ENCODE measurements at places on chromosomes 4 and X.

- no peak for DNase-seq
These were observed 26.9 kb downstream of the IGSF1 start for GRCh38 chrX:131262200-131262599.

GRCh38 chrX:776529-777230 is 146.1 kb downstream of the SHOX start:
- DNase-seq, result no peak

DNA sequence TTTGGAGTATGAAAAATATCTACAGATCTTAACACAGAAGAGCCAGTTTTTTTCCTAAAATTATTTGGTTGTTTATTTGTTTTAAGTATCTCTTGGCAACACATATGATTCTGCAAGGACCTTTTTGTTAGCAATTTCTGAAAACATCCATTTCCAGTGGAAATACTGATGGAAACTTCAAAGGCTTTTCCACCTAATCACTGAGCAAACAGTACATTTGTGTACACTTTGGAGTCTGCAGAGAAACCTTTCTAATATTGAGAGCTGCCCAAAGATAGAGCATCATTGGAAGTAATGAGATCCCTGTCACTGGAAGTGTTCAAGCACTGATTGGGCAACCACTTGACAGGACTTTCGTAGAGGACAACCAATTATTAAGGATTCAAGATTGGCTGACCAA is 69.7 kb upstream of the TFDP3 start:
- no peak for DNase-seq

DNA sequence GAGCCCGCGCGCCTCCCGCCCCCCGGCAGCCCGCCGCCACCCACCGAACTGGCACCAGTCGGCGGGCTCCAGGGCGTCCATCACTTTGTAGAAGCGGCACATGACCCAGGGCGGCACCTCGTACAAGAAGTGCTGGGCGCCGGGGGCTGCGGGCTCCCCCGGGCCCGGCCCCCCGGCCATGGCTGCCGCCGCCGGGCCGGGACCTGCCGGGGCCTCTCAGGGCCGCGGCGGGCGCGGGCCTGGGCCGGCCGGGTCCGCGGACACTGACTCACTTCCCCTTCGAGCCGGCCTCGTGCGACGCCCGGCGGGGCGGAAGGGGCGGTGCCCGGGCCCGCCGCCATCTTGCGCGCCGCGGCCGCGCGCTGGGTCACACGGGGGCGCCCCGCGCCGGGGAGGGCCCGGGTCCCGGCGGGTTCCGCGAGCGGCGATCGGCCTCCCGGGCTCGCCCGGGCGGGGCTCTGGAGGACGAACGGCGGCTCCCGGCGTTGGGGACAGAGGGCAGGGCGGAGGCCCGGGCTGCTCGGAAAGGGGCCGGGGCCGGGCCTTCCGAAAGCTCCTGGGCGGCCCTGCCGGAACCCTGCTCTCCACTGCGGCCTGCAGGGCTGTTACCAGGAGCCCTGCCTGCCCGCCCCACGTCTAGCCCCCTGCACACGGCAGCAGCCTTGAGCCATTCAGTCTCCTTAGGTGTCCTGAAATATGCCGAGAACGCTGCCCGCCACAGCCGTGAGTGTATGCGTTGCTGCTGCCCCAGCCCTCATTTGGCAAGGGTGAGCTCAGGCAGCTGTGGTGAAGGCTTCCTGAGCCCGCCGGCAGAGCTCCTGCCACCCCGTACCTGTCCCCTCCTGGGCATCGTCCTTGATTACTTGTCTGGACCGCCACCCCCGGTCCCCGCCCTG is at the start of gene IRAK1:
Gene IRAK1 (minus strand): TSS at position 270 of the 896 bp plus-strand sequence. CDS start 90 bp downstream, at position 180.
- no peak for DNase-seq

- DNase-seq, result no peak
These were observed 1.1 kb downstream of the AVPR2 start for GRCh38 chrX:153905481-153906095.

DNA sequence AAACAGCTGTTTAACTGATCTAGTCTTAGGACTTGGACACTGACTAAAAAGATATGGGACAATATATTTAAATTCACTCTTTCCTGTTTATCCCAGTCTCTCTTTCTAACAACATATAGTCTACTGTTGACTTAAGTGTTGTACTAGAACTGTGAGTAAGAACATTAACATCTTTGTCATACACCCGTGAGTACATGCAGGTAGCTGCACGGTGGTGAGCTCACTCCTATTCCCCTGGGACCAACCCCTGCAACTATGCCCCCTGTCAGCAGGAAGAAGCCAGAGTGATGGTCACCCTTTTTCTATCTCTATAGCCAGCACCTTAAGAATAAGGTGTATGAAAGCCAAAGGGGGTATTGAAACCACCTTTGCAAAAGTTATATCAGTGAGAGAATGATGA is 17.6 kb downstream of the TBL1X start:
- DNase-seq, result no peak

DNA sequence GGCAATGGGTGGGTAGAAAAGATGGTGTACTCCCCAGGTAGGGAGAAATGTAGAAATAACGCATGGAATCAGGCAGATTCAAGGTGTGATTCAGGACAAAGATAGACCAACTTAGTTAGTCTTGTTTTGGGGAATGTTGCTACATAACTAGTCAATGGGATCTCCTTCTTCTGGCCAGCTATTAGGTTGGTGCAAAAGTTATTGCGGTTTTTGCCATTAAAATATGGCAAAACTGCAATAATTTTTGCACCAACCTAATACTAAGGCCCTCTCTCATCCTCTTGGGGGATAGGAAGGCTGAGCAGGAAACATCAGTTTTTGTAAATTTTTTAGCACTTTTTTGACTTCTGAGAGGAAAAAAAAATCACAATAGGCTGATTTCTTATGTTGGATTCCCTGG is 23.2 kb downstream of the CYBB start:
- DNase-seq, result no peak

DNA sequence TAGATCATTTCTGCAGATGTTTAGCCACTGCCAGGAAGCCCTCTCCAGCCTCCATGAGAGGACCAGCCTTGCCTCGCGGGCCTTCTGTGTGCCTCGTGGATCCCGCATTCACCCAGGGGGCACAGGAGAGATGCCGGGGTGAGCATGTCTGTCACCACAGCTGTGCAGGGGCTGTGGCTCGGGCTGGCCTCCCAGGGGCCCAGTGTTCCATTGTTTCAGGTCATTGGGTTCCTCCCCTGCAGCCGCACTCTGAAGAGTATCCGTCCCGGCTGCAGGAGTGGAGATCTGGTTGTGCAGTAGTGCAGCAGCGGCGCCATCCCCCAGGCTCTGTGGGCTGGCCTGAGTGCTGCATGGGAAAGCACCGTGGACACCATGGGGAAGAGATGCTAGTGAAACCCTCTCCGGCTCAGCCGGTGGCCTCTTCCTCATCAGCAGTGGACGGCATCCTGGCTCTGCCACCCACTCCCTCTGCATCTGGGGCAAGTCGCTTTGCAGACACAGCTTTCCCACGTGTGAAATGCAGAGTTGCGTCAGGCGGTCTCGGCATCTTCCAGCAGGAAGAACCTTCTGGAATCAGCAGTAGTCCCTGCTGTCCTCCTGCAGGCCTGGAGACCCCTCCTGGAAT is 29.1 kb downstream of the TBC1D14 start:
- DNase-seq, result no peak

- DNase-seq, result no peak
These were observed 9.4 kb downstream of the PLCXD1 start for GRCh38 chrX:290476-291166.

DNA sequence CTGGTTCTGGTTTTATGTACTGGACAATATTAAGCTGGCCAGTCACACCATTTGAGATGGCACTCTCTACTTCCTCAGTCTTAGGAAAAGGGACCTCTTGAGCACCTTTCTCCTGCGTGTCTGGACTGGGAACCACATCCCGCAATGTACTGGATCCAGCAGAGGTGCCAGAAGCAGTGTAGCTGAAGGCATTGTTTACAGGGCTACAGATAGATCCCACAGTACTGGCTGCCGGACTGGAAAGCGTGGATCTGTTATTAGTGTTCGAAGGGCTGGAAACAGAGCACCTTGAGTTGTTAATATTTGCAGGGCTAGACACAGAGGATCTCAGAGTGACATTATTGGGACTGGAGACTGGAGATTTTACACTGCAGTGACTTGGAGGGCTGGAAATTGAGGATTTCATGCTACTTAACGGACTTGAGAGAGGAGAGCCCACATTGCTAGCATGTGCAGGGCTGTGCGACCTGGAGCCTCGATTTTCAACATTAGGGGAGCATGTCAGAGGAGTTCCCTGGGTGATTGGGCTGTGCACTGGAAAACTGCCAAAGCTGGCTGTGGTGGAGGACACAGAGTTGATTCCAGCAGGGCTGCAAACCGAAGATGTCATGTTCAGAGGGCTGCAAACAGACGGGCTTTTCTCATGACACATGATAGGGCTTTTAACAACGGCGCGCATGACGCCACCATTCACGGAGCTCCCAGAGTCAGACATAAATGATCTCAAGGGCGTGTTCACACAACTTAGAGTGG is 6.4 kb downstream of the NR3C2 start:
- no peak for DNase-seq

- no peak for DNase-seq
These were observed 13.7 kb upstream of the SMIM20 start for GRCh38 chr4:25900310-25900709.

DNA sequence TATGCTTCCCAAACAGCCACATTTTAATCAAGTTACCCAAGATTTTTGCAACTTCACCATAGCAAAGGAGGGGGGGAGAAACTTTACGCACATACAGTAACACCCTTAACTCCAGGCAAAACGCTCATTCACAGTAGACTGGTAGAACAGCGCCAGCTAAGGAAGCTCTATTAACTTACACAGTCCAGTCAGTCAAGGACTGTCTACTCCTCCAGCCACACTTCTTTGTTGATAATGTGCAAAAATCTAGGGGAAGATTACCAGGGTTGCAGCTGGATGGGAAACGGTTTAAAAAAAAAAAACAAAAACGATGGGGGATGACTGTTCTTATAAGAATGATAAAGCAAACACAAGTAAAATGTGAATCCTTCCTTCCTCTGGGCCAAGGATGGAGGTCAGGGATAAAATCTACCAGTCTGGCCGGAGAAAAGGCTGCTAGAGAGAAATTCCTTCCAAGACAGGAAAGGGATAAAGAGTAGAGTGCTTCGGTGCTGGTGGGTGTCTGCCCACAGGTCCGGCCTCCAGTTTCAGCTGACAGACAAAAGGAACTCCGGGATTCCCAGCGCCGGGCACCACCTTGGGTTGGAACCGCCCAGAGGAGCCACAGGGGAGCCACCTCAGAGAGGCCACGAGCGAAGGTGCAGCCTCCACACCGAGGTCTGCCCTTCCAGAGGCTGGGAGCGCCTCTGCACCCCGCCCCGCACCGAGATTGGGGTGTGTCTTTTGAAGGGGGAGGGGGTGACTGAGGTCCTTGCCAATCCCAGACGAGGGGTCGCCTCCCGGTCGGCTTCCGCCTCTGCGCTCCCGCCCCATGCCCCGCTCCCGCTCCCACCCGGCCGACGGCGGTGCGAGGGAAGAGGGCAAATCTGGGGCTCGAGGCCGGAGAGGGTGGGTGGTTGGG is 811 bp downstream of the ANKRD50 start:
- no peak for DNase-seq
